ENCODE measurements at places on chromosomes 6 and 20. TPM values are rescaled to one million over a fixed set of nuclear protein-coding genes. Genes with fewer than 3 reads are reported as not detected.

Gene PI3
- not detected for polyA plus RNA-seq

Gene C20orf204
- polyA plus RNA-seq, result 0.66 TPM

Gene MCCD1
- not detected for polyA plus RNA-seq

Gene NKX2-4
- polyA plus RNA-seq, result not detected

Gene TRERF1
- polyA plus RNA-seq, result 8.5 TPM

Gene LGSN
- not detected for polyA plus RNA-seq

Gene HSD17B8
- 8.6 TPM for polyA plus RNA-seq

Gene PTCRA
- not detected for polyA plus RNA-seq

Gene PPP1R16B
- 6.6 TPM for polyA plus RNA-seq

Measured in muscle of arm (tissue), 14 donors.